ENCODE measurements at places on chromosomes 1 and 21. TPM values are rescaled to one million over a fixed set of nuclear protein-coding genes. Genes with fewer than 3 reads are reported as not detected.

The BRDT gene
- not detected for total RNA-seq

The RSPO1 gene
- total RNA-seq, result 0.17 TPM

The LRRC8C gene
- 10.4 TPM for total RNA-seq

The MAGI3 gene
- total RNA-seq, result 6.7 TPM

The CD58 gene
- 8.9 TPM for total RNA-seq

The NPR1 gene
- under 0.01 TPM for total RNA-seq

The TPR gene
- total RNA-seq, result 36.5 TPM

The SEC16B gene
- total RNA-seq, result 4.0 TPM

The CASQ1 gene
- total RNA-seq, result 0.15 TPM

The DMRTA2 gene
- not detected for total RNA-seq

The FAM151A gene
- total RNA-seq, result not detected
